ENCODE measurements at places on chromosomes 6 and 20.

DNA sequence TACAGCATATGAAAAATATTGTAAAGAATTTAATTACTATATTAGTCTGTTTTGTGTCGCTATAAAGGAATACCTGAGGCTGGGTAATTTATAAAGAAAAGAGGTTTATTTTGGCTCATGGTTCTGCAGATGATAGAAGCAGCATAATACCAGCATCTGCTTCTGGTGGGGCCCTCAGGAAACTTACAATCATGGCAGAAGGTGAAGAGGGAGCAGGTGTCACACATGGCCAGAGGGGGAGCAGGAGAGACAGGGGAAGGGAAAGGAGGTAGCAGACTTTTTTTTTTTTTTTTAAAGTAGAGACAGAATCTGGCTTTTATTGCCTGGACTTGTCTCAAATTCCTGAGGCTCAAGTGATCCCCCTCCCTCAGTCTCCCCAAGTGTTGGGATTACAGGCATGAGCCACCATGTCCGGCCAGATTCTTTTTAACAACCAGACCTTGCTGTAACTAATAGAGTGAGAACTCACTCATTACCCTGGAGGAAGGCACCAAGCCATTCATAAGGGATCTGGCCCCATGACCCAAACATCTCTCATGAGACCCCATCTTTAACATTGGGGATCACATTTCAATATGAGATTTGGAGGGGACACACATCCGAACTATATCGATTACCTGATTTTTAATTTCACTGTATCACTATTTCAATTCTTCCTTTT, 64.6 kb downstream of the MAN1A1 start:
- DNase-seq = no peak

GRCh38 chr6:41455410-41455809, 90.8 kb upstream of the FOXP4 start:
- no peak for DNase-seq

GRCh38 chr20:8518878-8519277, 386.8 kb downstream of the PLCB1 start:
- no peak for DNase-seq

DNA sequence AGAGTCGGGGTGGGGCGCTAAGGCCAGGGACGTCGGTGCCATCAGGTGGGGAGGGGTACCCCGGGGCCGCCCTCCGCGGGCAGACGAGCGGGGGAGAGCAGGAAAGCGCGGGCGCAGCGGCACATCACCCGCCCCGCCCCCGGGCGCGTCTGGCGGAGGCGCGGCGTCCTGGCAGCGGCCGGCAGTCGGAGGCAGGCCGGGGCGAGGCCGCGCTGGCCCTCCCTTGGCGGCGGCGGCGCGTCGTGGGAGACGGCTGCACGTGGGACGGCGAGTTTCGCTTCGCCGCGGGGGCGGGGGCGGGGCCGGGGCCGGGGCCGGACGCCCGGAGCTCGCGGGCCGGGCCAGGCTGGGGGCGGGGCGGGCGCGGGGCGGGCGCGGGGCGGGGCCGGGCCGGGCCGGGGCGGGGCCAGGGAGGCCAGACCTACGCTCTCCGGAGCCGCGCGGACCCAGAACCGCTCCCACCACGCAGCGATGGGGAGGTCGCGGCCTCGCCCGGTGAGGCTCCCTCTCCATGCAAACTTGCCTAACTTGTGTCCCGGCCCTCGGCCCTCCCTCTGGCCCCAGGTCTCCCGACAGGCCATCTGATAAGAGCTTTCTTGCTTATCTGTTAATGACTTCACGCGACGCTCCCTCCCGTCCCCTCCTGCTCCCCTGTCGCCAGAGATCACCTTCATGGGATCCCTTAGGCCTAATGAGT, 12.5 kb downstream of the ITPR3 start:
- DNase-seq = no peak

DNA sequence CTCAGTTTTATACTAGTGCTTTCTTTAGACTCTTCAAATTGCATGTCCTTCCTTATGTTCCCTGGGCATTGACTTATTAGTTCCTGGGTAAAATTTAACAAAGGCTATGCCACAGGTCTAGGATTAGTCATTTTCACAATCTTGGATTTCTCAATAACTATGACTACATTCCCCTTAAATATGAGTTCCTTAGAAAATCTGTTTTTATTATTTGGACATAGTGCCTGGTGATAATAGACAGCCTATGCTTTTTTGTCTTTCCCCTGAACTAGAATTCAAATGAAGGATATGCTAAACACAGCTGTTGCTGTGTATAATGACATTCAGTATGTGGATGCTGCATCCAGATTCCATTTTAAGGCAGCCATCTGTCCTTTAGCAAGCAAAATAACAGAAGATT, 1252.8 kb upstream of the GJE1 start:
- DNase-seq = no peak

DNA sequence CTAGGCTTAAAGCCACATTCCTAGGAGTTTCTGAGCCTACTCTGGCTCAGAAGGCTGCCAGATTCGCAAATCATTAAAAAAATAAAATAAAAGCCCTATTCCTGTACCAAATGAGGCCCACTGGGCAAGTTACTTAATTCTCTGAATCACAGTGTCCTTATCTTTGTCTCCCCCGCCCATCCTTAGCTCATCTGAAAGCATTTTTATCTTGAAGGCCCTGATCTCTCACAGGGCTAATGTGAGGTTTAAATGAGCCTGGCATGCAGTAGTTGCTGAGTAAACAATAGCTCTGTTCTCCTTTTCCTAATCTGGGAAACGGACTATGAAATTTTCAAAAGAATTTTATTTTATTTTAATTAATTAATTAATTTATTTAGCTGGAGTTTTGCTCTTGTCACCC, 2.1 kb upstream of the ZBTB12 start:
- no peak for DNase-seq

GRCh38 chr6:145865175-145865574, 50.6 kb upstream of the FBXO30 start:
- DNase-seq = no peak

DNA sequence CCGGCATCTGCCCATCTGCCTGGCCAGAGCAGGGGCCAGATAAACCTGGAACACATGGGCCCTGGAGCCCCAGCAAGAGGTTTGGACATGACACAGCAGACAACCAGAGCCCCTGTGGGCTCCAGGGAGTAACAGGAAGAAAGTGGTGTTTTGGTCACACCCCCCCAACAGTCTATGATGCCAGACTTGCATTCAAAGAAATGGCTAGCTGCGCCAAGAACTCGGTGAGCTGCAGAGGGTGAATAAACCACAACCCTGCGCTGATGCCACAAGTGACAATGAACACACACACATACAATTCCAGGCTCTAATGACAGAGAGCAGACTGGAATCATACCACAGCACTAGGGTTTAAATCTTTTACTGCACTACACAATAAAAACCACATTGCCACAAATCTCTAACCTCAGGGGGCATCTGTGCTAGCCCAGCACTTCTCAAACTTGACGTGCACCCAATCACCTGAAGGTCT, 34.0 kb downstream of the TRERF1 start:
- DNase-seq = no peak

DNA sequence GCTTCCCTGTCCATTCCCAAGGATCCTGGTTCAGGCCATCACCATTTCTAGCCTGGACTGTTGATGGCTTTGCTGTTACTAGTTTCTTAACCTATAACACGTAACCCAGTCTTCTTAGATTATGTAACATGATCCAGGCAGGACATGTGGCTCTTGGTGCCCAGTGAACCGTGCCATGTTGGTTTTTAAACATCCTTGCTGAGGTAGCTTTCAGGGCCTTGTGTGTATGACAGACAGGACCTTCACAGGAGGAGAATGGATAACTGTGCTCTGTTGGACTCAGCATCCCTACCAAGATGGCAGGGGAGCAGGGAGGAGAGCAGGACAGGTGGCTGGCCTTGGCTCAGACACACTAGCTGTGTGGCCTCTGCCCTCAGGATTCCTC, 46.8 kb downstream of the PANK2 start:
- no peak for DNase-seq

GRCh38 chr20:50456452-50457324, 53.5 kb upstream of the PTPN1 start:
- DNase-seq = no peak

GRCh38 chr20:8364734-8365078, 232.6 kb downstream of the PLCB1 start:
- DNase-seq = no peak

GRCh38 chr6:35730745-35731413, 6.0 kb upstream of the ARMC12 start:
- no peak for DNase-seq

GRCh38 chr6:145507239-145507638, 228.1 kb downstream of the EPM2A start:
- DNase-seq = no peak
